Cardiac septum (tissue), 1 donor: ENCODE measurements at places on chromosomes 1 and 21. TPM values are rescaled to one million over a fixed set of nuclear protein-coding genes. Genes with fewer than 3 reads are reported as not detected.

Gene PODN
- total RNA-seq = 19.4 TPM

Gene KCNJ10
- 0.05 TPM for total RNA-seq

Gene OR4F29
- total RNA-seq = not detected

Gene NAV1
- 86.6 TPM for total RNA-seq

DNA sequence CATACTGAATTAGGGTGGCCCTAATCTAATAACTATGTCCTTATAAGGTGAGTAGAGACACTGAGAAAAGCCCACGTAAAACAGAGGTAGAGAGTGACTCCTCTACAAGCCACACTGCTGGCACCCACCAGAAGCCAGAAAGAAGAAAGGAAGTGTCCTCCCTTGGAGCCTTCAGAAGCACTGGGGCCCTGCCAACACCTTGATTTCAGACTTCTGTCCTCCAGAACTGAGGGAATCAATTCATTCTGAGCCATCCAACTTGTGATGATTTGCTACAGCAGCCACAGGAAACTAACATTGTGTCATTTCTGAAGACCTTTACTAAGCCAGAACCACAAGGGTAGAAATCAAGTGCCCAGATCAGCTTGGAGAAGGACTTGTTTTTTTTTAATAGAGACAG lies 15.0 kb downstream of the GNB1 start:
- DNase-seq = no peak

DNA sequence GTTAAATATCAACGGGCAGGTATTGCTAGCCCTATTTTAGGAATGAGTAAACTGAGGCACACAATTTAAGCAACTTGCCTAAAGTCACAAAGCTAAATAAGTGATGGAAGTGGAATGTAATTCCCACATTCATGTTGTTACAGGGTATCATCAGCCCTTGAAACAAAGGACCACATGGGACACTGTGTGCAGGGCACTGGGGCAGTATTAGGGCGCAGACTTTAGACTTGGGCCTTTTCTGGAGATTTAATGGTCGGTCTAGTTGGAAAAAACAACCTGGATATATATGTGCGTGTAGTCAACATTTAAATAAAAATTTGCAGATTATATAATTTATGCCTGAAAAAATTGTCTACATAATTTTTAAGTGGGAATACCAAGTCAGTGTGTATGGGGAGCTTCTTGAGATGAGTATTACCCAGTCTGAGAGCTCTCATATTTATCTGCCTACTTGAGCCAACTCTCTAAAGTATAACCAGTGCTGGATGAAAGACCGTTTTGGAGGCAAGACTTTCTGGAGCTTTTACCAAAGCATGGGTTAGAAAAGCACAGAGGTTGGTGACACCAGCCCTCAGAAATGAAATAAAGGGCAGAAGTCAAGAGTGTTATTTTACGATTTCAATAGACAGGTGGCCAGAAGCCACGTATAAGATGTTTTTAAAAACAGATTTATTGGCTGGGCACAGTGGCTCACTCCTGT lies 1.6 kb downstream of the KDM1A start:
- DNase-seq = no peak

DNA sequence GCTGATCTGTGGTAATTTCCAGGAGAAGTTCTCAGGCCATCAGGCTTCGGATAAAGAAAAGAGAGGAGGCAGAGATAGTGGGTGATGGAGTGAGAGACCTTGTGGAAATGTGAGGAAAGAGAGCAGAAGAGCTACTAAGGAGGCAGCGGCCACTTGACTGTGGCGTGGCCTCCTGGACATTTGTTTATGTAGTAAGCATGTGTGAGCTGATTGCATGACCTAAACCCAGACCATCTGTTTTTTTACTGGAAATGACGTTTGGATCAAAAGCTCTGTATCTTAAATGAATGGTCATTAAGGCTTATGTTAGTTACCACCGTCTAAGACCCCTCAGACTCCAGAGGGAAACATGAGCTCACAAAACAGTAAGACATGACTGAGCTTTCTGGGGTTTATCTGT lies 13.6 kb downstream of the ATP1B1 start:
- DNase-seq = no peak

- no peak for DNase-seq
Measured at GRCh38 chr1:199550199-199551065, 477.1 kb upstream of the NR5A2 start.

DNA sequence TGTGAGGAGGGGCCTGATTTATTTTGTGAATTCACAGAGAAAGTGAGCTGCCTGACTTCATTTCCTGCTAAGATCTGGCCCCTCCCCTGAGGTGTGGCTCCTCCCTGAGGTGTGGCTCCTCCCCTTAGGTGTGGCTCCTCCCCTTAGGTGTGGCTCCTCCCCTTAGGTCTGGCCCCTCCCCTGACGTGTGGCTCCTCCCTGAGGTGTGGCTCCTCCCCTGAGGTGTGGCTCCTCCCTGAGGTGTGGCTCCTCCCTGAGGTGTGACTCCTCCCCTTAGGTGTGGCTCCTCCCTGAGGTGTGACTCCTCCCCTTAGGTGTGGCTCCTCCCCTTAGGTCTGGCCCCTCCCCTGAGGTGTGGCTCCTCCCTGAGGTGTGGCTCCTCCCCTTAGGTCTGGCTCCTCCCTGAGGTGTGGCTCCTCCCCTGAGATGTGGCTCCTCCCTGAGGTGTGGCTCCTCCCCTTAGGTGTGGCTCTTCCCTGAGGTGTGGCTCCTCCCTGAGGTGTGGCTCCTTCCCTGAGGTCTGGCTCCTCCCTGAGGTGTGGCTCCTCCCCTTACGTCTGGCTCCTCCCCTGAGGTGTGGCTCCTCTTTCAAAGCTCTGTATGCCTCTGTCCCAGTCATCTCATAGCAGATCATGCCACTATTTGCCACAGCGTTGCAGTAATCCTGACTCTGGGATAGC lies 26.9 kb upstream of the LRRC3 start:
- peak; percentile 72 for DNase-seq

GRCh38 chr21:18164933-18165332 lies 79.7 kb upstream of the CHODL start:
- no peak for DNase-seq

GRCh38 chr1:86154571-86155050 lies 2.0 kb downstream of the COL24A1 start:
- DNase-seq = peak; percentile 72

DNA sequence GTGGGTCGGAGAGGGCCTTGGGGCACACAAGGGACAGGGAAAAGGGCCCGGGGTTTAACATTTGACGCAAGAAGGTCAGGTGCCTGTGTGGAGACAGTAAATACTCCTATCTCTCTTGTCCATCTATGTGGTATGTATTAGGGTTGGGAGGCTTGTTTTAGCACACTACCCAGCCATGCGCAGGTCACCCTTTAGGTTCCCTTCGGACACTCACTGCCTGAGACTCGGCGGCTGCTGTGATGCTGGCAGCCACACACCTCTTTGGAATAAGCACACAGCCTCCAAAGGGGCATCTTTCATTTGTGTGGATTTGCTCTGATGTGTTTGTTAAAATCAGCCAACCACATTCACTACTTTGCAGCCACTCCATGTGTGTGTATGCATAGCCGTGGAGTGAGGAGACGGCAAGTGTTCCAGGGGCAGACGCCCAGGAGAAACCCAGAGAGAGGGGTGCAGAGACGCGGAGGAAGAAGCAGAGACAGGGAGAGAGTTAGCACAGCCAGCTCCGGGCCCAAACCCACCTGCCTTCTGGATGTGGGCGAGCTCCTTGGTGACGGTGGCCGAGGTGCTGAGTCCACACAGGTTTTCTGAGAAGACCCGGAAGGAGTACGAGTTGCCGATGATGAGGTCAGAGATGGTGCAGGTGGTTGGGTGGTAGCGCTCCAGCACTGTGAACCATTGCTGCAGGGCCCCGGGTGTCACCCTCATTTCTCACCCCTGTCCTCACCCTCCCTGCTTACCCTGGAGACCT lies 5.7 kb downstream of the MYBPH start:
- DNase-seq = no peak

DNA sequence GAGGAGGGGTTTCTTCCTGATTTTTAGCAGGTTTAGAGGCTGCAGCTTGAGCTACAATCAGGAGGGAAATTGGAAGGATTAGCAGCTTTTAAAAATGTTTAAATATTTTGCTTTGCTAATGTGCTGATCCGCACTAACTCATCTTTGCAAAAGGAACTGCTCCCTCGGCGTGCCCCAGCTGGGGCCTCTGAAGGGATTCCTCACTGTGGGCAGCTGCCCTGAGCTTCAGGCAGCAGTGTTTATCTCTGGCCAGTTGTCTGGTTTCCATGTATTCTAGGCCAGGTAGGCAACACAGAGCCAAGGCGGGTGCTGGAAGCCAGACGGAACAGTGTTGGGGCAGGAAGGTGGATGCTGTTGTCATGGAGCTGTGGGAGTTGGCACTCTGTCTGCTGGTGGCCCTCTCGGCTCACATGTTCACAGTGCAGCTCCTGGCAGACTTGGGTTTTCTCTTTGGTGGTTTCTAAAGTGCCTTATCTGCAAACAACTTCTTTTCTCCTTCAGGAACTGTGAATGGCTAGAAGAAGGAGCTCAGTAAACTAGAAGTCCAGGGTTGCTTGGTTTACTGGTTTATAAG lies 18.9 kb downstream of the NECAP2 start:
- no peak for DNase-seq

DNA sequence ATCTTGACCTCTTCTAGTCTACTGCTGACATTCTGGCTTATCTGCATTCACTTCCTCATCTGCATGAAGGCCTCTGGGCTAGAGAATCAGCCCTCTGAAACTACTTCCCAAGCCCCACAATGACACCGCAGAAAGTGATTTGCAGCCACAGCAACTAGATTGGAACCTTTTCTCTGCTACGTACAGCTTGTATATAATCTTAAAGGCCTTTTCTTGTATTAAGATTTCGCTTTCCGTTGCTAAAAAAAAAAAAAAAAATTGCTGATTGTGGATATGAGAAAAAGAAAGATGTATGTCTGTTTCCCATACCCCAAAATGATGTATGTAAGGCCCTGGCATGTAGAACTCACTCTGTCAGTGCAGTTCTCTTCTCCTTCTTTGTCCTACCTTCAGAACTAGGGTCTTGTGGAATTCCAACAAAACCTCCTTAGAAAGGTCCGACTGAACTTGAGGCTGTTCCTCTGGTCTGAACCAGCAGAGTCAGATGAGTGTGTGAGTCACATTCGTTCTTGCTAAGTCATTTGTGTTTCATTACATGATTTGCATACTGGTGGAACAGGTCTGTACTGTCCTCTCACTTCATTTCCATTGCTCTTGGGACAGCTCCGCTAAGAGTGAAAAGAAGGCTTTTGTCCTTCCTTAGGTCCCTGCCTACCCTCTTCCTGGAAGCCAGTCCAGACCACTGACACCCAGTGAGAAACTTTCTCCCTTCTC lies 62.7 kb downstream of the PLPP3 start:
- DNase-seq = no peak

- DNase-seq = no peak
Measured at GRCh38 chr1:52672946-52673345, 25.2 kb downstream of the COA7 start.

DNA sequence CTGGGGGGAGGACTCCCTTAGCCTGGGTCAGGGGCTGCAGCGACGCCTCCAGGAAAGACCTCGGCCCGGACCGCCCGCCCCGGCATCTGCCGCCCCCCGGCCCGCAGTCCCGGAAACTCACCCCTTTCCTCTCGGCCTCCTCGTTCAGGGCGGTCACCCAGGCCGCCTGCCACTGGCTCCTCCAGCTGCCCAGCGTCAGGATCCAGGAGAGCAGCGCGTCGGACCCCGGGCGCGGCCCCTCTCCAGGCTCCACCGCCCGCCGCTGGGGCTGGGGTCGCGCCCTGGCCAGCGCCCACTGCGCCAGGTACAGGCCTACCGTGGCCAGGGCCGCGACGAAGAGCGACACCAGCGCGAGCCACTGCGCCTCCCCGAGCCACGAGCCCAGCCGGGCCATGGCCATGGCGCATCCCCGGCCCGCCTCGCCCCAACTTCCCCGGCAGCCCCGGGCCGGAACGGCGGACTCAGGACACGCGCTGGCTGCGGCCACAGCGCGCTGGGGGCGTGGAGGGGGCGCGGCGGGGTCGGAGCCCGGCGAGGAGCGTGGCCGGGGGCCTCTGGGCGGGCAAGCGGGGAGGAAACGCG lies 478 bp downstream of the C2CD2 start:
- DNase-seq = no peak

DNA sequence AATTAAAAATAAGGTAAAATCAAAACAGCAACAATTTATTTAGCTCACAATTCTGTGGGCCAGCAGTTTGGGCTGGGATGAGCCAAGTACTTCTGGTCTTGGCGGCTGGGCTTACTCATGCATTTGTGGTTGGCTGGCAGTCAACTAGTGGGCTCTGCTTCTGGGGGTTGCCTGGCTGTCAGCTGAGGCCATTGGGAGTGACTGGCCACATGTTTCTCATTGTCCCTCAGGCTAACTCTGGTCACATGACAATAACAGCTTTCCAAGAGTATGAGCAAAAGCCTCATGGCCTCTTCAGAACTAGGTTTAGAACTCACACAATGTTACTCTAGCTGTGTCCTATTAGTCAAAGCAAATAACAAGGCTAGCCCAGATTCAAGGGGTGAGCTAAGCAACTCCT lies 15.6 kb upstream of the CHIA start:
- DNase-seq = peak; percentile 79

- no peak for DNase-seq
Measured at GRCh38 chr21:19218163-19218562, 814.6 kb upstream of the TMPRSS15 start.

DNA sequence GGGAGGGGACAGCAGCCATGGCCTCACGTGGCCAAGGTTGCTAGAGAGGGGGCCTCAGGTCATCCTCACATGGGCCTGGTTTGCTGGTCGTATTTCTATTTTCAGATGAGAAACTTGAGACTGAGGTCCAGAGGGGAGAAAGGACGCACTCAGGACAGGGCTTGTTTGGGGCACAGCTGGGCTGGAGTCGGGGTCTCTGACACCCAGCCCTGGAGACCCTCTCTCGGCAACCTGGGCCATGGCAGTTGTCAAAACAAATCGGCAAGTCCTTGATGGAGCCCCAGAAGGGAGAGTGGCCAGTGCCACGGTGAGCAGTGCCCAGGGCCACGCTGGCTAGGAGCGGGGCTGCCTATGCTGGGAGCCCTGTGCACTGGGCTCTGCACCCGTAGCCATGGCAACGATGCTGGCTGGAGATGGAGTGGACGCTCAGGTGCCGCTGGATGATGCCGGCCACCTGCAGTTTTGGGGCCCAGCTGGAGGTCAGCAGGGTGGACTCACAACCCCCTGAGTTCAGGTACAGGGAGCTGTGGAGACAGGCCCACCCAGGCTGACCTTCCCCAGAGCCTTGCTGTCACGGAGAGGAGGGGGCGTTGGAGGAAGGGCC lies 11.1 kb downstream of the LRRC3 start:
- no peak for DNase-seq

- no peak for DNase-seq
Measured at GRCh38 chr1:204343802-204344201, 15.9 kb downstream of the PLEKHA6 start.

DNA sequence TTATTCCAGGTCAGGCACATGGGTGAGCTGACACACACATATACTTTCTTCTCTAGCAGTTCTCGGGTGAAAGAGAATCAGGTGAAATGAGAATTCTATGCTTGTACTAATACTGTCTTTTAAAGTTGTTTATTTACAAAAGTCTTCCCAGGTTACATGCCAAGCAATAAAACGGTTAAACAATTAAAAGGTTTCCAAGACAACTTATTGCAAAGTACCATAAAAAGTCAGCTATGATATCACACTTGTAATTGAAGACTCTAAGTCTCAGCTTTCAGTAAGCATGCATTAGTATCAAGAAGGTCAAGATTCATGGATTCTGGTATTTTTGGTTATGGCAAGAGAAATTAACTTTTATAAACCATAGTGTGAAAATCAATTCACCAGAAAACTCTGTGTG lies 171.4 kb downstream of the PDE4B start:
- DNase-seq = no peak

GRCh38 chr1:64019818-64020217 lies 183.6 kb upstream of the UBE2U start:
- DNase-seq = no peak

- DNase-seq = no peak
Measured at GRCh38 chr1:54355931-54356679, 50.1 kb downstream of the SSBP3 start.

- DNase-seq = no peak
Measured at GRCh38 chr1:55632058-55632457, 416.9 kb upstream of the USP24 start.
